Right renal pelvis (tissue), 4 donors: ENCODE measurements at places on chromosomes 16 and 17.

GRCh38 chr16:86635176-86635876 is 57.0 kb downstream of the FOXL1 start:
- no peak for DNase-seq

GRCh38 chr16:66972983-66973382 is 11.9 kb downstream of the CES3 start:
- DNase-seq = no peak

GRCh38 chr17:78665387-78665951 is 88.3 kb upstream of the DNAH17 start:
- no peak for DNase-seq

DNA sequence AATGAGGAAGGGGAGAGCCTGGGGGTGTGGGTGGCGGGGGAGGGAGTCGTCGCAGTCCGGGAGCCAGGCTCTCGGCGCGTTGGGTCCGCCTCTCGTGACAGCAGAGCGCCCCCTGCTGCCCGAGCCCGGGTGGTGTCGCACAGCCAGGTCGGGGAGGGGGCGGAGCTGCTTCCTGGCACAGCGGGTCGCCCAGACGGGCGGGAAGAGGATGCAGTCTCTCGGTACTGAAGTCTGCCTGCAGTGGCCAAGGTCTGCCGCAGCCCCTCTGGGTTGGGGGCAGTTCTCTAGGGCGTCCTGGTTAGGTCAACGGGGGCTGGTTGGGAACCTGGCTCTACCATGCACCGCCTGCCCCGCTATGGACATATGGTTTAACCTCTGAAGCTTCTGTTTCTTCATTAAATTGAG is 38.2 kb upstream of the CCDC182 start:
- DNase-seq = peak; percentile 63

DNA sequence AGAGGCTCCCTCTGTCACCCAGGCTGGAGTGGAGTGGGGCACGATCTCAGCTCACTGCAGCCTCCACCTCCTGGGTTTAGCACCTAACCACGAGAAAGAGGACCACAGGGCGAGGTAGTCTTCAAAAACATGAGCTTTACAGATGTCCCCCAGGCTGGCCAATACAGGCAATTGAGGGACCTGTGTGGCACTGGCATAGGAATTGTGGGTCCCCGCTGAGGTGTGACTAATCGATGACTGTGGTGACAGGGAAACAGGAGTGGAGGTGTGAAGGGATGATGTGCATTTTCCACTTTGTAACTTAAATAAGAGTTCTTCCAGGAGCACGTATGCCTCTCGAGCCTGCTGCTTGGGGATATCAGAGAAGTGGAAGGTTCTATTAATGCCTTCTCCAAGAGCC is 12.6 kb upstream of the ARHGAP17 start:
- no peak for DNase-seq

GRCh38 chr16:69481901-69482341 is 57.5 kb downstream of the CYB5B start:
- DNase-seq = no peak

- DNase-seq = peak; percentile 7
These were observed 60.4 kb upstream of the MMP2 start for GRCh38 chr16:55418586-55418985.

GRCh38 chr16:86066811-86067210 is 167.8 kb downstream of the IRF8 start:
- no peak for DNase-seq

GRCh38 chr17:6454495-6455320 is 10.5 kb downstream of the PIMREG start:
- no peak for DNase-seq

DNA sequence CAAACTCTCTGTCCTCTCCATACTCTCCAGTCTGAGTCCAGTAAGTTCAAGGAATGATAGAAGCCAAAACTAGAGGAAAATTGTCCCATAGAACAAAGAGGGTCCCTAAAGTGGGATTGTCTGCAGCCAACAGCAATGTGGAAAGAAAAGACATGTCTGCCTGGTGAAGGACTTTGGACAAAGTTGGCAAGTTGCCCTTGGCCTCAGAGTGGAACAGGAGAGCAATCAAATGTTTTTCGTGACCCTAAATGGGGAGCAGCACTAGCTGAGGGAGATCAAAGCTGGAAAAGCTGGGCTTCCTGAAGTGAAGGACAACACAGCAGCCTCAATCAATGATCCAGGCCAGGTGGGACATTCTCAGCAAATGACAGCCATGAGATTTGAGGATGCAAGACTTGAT is 183.5 kb downstream of the CHD9NB start:
- no peak for DNase-seq

DNA sequence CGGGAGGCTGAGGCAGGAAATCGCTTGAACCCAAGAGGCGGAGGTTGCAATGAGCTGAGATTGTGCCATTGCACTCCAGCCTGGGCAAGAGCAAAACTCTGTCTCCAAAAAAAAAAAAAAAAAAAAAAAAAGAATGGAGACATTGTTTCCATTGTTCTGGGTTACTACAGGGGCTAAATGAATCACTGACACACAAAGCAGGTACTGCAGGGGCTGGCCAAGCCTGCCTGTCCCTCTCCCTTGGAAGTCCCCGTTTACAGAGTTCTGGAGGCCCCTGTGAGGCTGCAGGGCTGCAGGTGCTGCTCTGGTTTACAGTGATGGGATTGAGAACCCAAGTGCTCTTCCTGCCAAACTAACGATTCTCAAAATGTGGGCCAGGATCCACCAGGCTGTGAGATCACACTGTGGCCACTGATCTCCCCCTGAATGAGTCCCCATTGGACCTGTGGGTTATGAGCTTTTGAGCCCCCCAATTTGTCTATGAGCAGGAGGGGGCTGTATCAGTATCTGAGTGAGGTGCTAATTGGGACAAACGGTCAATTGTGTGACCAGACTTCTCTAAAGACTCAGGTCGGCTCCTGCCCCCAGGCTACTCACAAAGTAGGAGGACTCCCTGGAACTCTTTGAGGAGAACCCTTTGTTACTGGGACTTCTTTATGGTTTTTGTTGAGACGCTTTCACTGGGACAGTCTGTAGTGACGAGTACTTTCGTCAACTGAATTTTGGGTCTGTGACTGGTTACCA is 39.0 kb downstream of the DNAH17 start:
- DNase-seq = no peak

GRCh38 chr17:80937462-80938381 is 53.9 kb upstream of the CHMP6 start:
- DNase-seq = no peak

GRCh38 chr16:85715169-85716021 is 26.6 kb upstream of the GINS2 start:
- no peak for DNase-seq

DNA sequence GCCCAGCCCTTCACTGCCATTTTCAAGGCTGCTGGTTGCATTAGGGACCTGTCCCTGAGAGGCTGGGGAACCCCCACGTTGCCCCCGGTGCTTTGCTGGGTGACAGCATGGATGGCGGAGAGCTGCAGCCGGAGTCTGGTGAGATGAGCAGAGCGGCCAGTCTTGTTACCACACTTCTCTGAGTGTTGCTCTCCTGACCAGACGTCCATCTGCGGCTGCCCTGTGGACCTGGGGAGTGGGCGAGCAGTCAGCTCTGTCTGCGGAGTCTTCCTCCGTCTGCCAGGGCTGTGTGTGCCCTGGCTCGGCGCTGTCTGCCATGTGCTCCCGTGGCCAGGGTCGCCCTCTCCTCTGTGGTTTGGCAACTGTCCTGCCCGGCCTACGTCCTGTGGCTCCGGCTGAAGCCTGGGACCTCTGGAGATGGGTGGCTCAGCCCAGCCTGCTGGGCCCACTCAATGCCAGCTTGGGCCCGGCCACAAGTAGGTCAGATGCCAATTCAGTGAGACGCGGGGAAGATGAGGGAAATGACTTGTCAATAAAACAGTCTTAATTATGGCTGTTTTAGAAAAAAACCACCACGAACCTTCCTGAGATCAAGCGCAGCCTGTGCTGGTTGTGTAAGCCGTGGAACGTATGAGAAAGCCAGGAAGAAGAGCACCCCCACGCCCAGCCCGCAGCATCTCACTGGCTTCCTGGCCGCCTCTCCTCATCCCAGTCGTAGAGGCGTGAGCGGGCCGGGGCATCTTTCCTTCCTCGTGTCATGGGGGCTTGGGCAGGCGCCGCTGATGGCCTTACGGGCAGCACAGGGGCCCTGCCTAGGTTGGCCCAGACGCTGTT is 7.9 kb downstream of the KCTD5 start:
- no peak for DNase-seq

GRCh38 chr16:16578701-16579100 is 199.8 kb downstream of the NPIPA7 start:
- no peak for DNase-seq

- DNase-seq = no peak
These were observed 259.8 kb downstream of the CPPED1 start for GRCh38 chr16:12543700-12544476.

DNA sequence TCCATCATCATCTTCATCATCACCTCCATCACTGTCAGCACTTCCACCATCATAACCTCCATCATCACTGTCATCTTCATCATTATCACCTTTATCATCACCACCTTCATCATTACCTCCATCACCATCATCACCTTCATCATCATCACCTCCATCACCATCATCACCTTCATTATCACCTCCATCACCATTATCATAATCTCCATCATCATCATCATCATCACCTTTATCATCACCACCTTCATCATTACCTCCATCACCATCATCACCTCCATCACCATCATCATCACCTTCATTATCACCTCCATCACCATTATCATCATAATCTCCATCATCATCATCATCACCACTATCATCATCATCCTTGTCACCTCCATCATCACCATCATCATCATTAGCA is 309.7 kb downstream of the HAPSTR1 start:
- no peak for DNase-seq

- no peak for DNase-seq
These were observed 32.2 kb downstream of the FZD2 start for GRCh38 chr17:44589316-44590071.

GRCh38 chr16:708019-708418 is 2.4 kb upstream of the FBXL16 start:
- no peak for DNase-seq

DNA sequence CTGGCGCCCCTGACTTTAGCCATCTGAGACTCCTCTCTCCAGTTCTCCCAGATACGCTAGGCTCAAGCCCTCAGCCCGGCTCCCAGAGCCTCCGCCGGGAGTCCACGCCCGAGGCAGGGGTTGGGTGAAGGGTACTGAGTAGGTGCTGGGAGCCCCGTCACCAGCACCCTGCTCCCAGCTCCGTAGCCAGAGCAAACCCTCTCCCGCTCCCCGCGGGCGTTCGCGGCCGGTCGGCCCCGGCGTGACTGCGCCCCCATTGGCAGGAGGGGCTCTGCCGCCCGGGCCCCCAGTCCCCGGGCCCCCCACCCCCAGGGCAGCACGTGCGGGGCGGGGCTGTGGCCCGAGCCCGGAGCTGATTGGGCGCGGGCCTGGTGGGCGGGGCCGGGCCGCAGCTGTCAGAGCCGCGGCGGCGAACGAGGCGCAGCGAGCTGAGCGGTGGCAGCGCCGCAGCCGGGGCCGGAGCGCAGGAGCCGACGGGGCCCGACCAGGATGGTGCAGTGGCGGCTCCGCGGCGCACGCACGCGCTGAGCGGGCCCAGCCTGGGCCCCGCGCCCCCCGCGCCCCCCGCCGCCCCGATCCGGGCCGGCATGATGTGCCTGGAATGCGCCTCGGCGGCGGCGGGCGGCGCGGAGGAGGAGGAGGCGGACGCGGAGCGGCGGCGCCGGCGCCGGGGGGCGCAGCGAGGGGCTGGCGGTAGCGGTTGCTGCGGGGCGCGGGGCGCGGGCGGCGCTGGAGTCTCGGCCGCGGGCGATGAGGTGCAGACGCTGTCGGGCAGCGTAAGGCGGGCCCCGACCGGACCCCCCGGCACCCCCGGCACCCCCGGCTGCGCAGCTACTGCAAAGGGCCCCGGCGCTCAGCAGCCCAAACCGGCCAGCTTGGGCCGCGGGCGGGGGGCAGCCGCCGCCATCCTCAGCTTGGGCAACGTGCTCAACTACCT is at the start of gene SPNS2:
TSS of gene SPNS2 (plus strand) at position 421 of the 937 bp plus-strand sequence. CDS start at position 588, 167 bp downstream.
- DNase-seq = no peak

DNA sequence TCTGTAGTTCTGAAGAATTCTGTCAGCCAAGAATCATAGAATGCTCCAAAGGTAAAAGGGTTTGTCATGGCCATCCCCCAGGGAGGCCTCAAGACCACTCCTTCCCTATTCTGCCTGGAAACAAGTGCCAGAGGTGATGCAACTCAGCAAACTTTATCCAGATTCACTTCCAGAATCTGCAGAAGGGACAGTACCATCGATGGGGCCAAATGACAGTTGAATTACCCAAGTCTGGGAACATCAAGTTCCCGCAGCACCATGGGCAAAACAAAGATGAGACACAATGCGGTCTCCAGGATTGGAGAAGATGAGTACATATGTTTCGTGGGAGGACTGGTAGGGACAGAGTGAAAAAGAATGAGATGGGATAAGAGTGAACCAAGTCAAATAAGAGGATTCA is 13.7 kb upstream of the TAT start:
- no peak for DNase-seq

- no peak for DNase-seq
These were observed 95.9 kb downstream of the MYH10 start for GRCh38 chr17:8534498-8535188.

GRCh38 chr16:49742428-49743202 is 113.3 kb downstream of the ZNF423 start:
- DNase-seq = no peak

- no peak for DNase-seq
These were observed 477.5 kb downstream of the WWOX start for GRCh38 chr16:78576941-78577340.

- peak; percentile 60 for DNase-seq
These were observed 42.4 kb downstream of the RAI1 start for GRCh38 chr17:17723354-17724261.

DNA sequence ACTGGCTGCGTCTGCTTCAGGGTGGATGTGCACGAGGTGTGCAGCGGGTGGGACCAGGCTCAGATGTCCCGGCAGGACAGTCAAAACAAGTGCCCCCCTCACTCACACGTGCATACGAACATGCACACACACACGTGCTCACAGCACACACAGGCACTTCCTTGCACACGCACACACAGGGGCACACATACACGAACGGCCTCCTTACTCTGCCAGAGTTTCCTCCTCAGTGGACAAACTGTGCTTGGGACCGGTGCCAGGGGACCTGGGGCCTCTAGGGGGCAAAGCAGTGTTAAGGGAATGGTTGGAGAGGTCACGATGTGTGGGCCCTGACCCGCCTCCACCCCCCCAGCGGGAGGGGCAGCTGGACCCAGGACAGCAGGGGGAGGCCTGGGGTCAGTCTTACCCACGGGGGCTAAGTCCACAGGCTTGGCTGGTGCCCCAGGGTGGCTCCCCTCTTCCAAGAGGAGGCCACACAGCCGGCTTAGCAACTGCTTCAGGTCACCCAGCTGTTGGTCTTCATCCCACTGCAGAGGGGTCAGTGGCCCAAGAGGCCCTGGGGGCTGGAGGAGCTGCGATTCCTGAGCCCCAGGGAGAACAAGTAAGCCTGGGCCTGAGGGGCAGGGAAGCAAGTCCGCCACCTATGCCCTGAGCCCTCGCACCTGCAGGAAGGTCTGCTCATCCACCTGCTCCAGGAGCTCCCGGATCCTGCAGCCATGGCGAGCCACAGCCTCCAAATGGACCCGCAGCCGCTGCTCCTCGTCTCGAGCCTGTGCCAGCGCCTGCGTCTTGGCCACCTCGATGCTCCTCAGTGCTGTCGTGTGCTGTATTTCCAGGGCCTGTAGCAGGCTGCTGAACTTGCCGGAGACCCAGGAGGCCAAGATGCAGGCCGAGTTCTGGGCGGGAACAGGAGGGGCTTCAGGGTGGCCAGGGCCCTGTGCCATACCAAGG is 4.9 kb downstream of the TRIM65 start:
- no peak for DNase-seq

- DNase-seq = no peak
These were observed 71.8 kb downstream of the ABHD15 start for GRCh38 chr17:29495011-29495410.
